ENCODE measurements at places on chromosomes 11 and 22. TPM values are rescaled to one million over a fixed set of nuclear protein-coding genes. Genes with fewer than 3 reads are reported as not detected.

Gene MYEOV
- not detected for total RNA-seq

Gene FIBP
- total RNA-seq: 107 TPM

Gene PKP3
- under 0.01 TPM for total RNA-seq

Gene CDC42EP1
- total RNA-seq: 0.94 TPM

Gene OR5P2
- total RNA-seq: not detected

Gene TPBGL
- total RNA-seq: under 0.01 TPM
